AG08395 (cell line): ENCODE measurements at places on chromosomes 5 and 9.

GRCh38 chr5:34742061-34742460 is 85.9 kb downstream of the RAI14 start:
- no peak for DNase-seq

DNA sequence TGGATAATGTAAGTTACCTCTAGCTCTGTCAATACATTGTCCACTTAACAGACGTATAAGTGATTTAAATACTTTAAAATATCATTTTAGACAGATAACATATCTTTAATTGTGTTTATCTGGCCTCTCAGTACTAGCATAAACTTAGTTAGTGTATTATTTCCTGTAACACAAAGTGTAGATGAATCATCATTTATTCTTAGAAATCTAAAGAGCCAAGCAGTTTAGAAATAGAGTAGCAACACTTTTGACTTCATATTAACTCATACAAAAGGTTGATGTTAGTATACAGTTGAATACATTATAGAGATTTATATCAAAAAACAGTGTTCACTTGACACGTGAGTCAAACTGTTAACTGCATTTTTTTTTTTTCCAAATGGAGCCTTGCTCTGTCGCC is 18.0 kb downstream of the NCBP1 start:
- no peak for DNase-seq

GRCh38 chr5:51203598-51203997 is 179.7 kb upstream of the ISL1 start:
- DNase-seq, result no peak

GRCh38 chr9:130936285-130937117 is 2.5 kb downstream of the FIBCD1 start:
- DNase-seq, result peak; percentile 84

DNA sequence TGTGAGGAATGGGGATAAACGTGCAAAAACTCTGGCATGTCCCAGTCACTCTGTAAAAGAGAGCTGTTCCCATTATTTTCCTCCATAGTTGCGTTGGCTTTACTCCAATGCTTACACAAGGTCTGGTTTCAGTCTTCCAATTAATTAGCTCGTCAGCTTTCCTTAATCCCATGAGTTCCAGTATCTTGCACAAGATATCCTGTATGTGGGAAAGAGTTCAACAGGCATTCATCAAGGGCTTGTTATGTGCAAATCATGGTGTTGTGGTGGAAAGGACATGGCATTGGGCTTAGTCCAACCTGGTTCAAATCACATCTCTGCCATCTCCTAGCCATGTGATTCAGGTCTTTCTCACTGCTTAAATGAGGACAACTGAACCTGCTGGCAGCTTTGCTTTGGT is 77.5 kb upstream of the PANK3 start:
- DNase-seq, result peak; percentile 45

DNA sequence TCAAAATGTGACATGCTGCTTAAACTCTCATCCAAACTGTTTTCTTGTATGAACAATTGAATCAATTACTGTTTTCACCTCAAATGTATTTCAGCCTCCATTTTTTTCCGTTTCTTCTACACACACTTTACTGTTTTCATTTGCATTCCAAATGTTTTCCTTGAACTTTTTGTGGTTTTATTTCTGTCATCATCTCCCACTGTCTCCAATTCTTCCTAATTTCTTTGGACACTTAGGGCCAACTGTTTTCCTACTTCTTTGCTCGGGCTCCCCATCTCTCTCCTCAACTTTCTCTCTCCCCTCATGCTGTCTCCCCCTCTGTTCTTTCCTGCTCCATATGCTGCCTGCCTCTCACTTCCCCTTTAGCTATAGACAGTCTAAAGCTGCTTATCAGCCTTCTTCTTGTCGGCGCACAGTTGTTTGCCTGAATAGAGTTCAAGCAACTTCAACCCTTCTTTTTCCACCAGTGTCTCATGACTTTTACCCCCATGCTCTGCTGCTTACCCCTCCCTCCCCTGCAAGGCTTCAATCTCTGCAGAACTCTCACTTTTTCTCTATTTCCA is 443.4 kb downstream of the DTWD2 start:
- no peak for DNase-seq

- no peak for DNase-seq
These were observed 72.4 kb upstream of the NTRK2 start for GRCh38 chr9:84597131-84597530.

- no peak for DNase-seq
These were observed 5.1 kb downstream of the GLRX start for GRCh38 chr5:95817430-95817829.

DNA sequence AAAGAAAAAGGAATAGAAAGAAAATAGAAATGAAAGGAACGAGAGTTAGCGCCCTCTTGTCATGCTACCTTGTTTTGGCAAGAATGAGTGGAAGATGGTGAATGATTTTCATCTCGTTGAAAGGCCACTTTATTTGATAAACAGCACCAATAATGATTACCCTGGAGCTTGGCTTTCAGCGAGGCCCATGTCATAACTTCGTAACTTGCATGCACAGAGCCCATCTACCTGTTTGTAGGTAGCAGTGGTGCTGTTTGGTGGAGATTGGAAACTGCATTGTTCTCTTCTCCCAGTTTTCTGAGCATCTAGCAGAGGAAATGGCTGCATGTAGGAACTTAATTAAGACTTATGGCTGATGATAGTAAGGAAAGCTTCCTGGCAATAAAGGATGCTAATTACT is 59.3 kb downstream of the NPR3 start:
- no peak for DNase-seq

DNA sequence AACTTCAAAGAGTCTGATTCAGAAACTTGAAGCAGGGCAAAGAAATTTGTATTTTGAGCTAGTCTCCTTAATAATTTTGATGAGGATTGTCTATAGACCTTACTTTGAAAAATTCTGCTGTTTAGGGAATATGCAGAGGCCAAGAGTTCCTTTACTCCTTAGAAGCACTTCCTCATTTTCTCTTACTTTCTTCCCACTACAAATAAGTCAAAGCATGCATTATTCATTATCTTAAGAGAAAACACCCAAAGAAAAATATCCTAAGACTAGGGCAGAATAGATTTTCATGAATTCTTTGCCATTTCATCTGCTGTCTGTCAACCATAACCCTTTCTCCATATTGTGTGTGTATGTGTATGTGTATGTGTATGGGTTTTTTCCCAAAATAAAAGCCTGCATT is 307.9 kb downstream of the KCTD16 start:
- no peak for DNase-seq

- DNase-seq, result no peak
These were observed at the start of gene TNFSF15 for GRCh38 chr9:114805670-114806525. Gene TNFSF15 (minus strand): TSS chr9:114806039. CDS start chr9:114806012, 27 bp downstream.

DNA sequence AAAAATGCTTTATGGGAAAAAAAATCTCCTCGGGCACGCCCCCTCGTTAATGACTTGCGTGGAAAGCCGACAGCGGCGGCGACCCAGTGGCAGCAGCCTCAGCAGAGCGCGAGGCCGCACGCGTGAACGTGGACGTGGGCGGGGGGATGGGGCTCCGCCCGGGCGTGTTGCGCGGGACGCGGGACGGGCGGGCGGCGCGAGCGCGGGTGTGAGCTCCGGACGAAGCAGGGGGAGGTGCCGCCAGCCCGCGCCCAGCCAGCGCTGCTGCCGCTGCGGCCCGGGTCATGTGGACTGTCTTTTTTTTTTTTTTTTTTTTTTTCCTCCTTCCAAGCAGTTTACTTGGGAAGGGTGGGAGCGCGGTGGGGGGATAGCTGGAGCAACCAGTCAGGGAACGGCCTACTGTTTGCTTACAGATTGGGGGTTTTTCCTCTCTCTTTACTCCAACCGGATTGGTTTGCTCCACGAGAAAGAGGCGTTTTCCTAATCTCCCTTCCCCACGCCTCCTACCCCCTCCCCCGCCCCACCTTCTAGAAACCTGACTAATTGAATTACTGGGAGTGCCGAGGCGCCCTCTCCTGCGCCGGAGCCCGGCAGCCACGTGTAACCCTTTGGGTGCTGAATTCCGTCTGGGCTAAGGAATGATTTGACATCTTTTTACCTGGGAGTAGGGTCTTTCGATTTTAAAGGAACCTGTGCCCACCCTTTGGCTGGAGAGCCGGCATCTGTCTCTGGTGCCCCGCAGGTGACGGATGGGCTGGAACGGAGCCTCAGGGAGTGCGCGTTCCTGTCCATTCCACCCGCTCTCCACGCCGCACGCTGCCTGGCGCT is 1.7 kb upstream of the EFNA5 start:
- DNase-seq, result peak; percentile 62

GRCh38 chr5:172437445-172438318 is 16.6 kb downstream of the SH3PXD2B start:
- DNase-seq, result peak; percentile 66

DNA sequence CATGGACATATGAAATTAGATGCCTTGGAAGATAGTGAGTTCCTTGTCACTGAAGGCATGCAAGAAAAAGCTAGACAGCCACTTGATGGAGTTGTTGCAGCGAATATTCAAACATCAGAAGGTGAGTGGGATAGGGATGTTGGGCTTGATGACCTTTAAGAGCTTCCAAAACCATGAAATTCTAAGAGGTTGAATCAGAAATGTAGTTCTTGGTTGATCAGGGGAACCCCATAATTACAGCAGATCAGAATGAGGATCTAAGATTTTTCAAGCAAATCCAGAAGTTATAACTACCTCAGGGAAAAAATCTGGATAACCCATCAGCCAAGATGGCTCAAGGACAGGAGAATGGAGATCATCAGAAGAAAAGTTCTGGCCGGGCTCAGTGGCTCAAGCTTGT is 244.3 kb upstream of the NR4A3 start:
- DNase-seq, result no peak

DNA sequence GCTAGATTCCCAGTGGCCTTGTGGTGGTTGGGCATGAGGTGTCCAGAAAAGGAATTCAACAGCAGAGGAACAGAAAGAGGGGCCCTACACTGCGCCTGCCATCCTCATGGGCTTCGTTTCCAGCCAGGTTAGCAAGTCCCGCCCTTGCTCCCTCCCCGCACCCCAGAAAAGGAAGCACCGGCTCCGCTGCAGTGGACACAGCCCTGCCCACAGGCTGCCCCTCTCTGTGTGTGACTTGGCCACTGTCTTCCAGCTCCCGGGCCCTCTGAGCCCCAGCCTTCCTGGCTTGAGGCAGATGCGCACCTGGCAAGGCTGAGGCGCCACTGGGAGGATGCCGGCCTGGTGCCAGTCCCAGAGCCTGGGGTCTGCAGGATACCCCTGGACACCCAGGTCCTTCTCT is 305.0 kb upstream of the IRX4 start:
- no peak for DNase-seq

- peak; percentile 58 for DNase-seq
These were observed 3.2 kb downstream of the TOR4A start for GRCh38 chr9:137280474-137281344.

GRCh38 chr5:83036991-83037575 is 40.1 kb downstream of the TMEM167A start:
- no peak for DNase-seq

- no peak for DNase-seq
These were observed 10.3 kb downstream of the FRRS1L start for GRCh38 chr9:109156708-109157107.

DNA sequence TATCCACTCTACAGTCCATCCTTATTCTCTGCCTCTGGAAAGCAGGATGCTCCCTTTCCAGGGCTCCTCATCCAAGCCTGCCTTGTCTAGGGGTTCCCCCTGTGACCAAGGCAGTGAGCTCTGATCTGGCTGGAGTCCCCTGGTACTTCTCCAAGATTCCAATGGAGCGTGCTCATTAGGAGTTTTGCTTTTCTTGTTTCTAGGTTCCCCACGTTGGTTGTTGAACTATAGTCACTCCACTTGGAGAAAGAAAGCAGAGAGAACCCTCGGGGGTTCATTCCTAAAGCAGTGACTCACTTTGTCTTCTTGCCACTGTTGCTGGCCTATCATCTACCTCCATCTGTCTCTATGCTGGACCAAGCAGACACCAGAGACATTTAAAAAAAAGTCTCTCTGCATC is 192.6 kb downstream of the TLE4 start:
- DNase-seq, result peak; percentile 96

DNA sequence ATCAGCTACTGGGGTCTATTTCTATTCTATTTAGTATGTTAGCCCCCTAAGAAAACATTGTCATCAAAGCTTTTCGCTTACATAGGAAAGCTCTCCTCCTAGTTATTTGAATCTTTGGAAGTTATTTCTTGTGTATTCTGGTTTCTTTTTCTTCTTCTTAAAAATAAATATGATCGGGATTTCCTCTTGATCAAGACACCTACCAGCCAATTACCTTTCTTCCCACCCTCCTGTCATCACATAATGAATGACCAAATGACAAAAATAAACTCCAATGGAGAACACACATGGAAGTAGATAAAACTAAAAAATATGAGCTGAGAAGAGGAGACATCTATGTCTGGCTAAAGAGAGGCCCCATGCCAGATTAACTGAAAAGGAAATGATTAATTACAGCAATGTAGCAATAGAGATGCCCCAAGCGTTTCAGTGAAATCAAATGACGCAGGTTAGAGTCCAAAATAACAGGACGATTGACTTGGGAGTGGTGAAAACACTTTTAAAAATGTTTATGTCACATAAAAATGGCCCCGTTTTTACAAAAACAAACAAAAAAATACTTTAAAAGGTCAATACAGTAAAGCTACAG is 59.5 kb upstream of the PCSK1 start:
- no peak for DNase-seq
